Sciatic nerve (tissue), 2 donors: ENCODE measurements at places on chromosomes 13 and 19.

- no peak for DNase-seq
Observed at GRCh38 chr19:34128558-34129250, 43.6 kb upstream of the LSM14A start.

- no peak for DNase-seq
Observed at GRCh38 chr13:49086722-49087121, 111.0 kb downstream of the FNDC3A start.

- DNase-seq = no peak
Observed at GRCh38 chr19:5559804-5560133, 8.0 kb downstream of the TINCR start.

DNA sequence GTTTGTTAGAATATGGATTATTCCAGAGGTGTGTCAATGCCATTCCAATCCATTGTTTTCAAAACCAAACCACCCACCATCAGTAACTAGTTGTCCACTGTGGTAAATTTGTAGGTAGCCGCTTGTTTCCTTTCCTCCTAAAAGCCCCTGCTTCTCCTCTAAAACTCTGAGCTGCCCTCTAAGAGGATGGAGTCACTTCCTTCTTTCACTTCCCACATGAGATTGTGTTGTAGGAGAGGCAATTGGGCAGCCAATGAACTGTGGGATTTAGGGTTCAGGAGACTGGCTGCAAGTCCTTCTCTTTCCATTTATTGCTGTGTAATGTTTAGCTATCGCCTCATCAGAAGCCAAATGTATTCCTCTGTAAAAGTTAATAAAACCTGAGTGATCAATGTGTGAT lies 49.9 kb upstream of the RFXAP start:
- DNase-seq = no peak

GRCh38 chr19:39370735-39371134 lies 20.2 kb downstream of the PAF1 start:
- no peak for DNase-seq

GRCh38 chr19:50705422-50706019 lies 14.1 kb downstream of the SHANK1 start:
- no peak for DNase-seq

GRCh38 chr19:38024992-38025908 lies 118.2 kb downstream of the SIPA1L3 start:
- no peak for DNase-seq

GRCh38 chr13:99383946-99384345 lies 76.7 kb upstream of the GPR183 start:
- no peak for DNase-seq

DNA sequence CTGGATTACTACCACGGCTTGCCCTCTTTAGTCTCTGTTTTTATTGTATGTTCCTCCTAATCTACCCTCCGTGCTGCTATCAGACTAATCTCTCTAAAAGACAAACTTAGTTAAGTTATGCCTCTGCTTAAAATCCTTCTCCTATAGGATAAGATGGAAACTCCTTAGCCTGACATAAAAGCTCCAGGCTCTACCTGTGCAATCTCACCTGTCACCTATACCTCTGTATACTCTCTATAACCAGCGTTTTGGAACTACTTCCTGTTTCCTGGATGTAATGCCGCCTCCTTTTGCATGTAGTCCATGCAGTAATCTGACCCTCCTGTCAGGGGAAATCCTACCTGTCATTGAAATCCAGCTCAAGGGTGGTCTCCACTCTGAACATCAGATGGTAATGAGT lies 41.2 kb downstream of the OLFM4 start:
- DNase-seq = no peak

DNA sequence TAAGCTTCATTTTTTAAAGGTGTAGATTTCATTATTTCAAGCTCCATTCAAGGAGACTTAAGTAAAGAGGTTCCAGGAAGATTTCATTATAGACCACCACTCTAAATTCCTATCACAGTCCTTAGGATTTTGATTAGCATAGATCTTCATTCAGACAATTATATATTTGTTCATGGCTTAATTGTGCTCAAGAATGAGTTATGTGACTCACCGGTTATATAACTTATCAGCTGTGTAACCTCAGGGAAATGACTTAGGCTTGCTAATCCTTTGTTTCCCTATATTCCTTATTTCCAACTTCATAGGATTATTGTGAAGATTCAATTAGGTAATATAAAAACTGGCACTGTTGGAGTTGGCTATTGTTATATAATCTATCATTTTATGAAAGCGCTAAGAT lies 632.8 kb upstream of the SPRY2 start:
- DNase-seq = no peak

- DNase-seq = no peak
Observed at GRCh38 chr19:6239401-6239844, 40.4 kb downstream of the MLLT1 start.

DNA sequence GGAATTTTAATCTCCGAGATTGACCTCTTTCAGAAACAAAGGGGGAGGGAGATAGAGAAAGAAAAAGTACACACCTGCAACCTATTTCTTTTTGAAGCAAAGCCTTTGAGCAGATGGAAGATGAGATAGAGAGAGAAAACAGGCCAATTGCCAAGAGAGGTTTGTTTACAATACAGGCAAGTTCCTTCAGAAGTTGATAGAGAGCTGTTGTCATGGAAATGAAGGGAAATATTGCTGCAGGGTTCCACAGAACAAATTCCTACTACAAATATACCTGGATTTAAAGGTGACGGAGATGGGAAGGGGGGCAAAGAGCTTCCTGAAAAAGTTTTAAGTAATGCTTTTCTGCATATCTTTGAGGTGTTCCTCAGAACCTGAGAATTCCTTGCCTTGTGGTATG lies 388.4 kb downstream of the NDFIP2 start:
- no peak for DNase-seq

GRCh38 chr19:48169578-48169938 lies 586 bp downstream of the LIG1 start:
- peak; percentile 85 for DNase-seq
